Activated CD4-positive, CD25-positive, alpha-beta regulatory T cell treated with anti-CD3 and anti-CD28 coated beads, Interleukin-2, amount 50 U/mL, for 24 hours (primary cell): ENCODE measurements at places on chromosomes 7 and 10.

DNA sequence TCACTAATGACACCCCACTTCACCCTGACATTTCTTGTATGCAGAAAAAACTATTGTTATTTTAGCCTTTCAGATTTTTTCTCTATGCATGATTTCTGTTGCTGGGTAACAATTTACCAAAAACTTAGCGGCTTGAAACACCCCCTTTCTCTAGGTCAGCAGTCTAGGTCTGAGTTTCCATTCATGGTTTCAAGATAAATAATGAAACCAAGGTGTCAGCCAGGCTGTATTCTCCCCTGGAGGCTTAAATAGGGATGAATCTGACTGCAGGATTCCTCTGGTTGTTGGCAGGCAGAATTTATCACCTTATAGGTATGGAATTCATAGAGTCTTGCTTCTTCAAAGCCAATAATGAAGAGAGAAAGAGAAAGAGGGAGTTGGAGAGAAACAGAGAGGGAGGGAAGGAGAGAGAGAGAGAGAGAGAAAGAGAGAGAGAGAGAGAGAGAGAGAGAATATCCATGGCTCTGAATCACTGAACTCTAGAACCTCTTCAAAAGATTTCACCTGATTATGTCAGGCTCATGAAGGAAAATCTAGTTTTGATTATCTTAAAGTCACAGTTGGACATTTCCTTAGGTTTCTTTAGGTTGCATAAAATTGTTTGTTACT lies 1224.6 kb upstream of the LRRTM3 start:
- ATAC-seq: no peak

- ATAC-seq: no peak
These were observed 144.0 kb downstream of the ZMYND11 start for GRCh38 chr10:279232-279631.

DNA sequence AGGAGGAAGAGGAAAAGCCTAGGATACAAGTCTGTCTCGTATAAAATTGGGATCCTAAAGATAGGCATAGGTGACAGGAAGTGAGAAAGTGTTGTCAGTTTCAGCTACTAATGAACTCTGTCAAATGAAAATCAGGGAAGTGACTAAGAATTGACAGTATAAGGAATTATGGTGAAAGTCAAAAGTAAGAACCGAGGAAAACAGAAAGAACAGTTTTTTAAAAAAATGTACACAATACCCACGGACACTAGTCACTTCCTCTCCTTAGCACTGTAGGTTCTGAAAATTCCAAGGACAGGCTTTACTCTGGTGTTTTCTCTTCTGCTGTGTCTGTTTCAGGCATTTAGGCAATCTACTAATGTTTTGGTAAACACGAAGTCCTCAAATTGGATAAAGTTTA lies 42.3 kb downstream of the ATAD1 start:
- no peak for ATAC-seq

DNA sequence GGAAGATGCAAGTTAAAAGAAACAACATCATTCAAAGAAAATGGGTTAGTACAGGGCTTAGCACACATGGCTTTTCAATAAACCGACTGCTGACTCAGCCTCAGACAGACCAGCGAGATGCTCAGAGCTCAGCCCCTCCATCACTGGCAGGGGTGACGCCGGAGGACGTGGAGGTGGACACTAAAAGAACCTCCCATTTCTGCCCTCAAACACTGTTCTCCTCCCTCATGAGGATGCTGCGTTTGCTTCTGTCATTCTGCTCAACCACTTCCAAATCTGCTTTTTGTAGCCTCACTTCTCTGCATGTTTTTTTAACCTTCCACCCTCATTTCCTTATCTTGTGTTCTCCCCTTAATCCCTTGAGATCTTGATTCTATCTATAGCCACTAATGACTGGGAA lies 15.3 kb downstream of the DENND11 start:
- ATAC-seq: no peak

- no peak for ATAC-seq
These were observed 17.9 kb upstream of the CC2D2B start for GRCh38 chr10:95889830-95890229.
